Calu3 (cell line): ENCODE measurements at places on chromosomes 13 and 19.

DNA sequence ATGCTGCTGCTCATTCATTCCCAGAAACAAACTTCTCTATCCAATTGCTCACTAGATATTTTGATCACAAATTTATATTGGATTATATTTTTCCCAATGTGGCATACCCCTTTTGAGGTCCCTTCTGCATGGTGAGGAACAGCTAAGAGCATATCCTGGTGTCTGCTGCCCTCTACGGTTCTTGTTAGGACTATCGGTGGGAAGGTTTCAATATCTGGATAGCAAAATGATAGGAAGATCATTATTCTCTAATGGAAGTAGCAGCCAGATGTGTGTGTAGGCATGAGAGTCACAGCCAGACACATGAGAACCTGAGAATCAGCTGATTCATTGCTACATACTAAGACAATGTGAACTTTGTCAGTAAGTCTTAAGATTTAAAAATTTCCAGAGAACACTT, 1422.4 kb upstream of the MIR17HG start:
- peak; percentile 1 for DNase-seq

DNA sequence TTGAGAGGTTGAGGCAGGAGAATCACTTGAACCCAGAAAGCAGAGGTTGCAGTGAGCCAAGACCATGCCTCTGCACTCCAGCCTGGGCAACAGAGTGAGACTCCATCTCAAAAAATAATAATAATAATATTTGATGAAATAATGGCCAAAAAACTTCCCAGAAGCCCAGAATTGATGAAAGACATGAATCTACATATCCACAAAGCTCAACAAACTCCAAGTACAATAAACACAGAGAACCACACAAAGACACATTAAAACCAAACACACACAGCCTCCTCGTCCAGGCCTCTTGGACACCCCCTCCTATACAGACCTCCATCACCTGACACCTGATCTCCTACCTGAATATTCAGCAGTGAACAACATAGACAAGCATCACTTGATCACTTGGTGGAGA, 3.2 kb upstream of the SYDE1 start:
- no peak for DNase-seq

GRCh38 chr13:112907286-112907685, 61.7 kb upstream of the MCF2L start:
- DNase-seq: no peak

GRCh38 chr13:97327506-97328221, 105.5 kb downstream of the MBNL2 start:
- no peak for DNase-seq

GRCh38 chr13:31540281-31540680, 199.0 kb upstream of the RXFP2 start:
- no peak for DNase-seq

GRCh38 chr19:6768236-6768785, 1.1 kb upstream of the SH2D3A start:
- no peak for DNase-seq

DNA sequence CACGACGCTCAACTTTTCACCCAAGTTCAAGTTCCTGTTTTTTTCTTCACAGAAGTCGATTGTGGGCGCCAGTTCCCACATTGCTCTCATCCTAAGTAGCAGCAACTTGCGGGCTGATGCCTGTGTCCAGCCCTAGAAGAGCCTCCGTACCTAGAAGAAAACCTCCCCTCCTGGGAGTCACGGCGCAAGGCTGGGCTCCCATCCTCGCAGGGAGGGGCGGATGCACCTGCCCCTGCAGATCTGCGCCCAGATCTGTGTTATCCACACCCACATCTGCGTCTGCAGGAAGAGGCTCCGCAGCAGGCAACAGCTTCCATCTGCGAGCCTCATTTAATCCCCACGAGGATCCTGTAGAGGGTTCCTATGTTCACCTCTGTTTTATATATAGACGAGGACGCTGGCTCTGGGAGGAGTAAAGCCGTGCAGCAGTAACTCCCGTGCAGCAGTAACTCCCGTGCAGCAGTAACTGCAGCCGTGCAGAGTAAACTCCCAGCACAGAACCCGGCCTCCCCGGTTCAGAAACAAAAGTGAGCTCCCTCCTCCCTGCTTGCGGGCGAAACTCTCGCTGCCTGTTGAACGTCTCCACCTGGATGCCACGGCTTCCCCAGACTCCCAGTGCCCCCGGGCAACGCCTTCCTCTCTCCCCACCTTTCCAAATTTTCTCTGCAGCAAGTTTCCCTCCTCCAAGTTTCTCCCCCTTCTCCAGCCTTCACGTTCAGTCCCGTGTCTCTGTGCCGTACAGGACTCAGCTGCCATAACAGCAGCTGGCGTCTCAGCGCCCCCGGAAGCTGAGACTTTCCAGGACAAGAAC, 23.5 kb upstream of the LAIR1 start:
- DNase-seq: peak; percentile 31
